Pons (tissue), 1 donor: ENCODE measurements at places on chromosomes 13 and 19.

DNA sequence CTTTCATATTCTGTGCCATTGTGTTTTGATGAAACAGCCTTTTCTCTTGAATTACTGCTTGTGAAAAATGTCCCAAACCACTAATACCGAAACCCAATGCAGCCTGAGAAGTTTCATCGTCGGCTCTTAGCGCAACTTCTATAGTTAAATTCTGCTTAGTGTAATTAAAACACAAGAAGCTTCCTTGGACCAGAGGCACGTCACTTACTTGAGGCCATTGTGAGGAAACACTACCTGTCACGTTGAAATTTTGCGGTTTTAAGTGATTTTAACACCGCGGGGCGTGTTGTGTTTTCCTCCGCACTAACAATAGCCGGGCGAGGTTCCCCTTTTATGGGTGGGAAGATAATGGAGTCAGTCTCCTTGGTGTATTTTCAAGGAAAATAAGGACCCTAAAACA, 70.9 kb downstream of the GGACT start:
- no peak for DNase-seq

DNA sequence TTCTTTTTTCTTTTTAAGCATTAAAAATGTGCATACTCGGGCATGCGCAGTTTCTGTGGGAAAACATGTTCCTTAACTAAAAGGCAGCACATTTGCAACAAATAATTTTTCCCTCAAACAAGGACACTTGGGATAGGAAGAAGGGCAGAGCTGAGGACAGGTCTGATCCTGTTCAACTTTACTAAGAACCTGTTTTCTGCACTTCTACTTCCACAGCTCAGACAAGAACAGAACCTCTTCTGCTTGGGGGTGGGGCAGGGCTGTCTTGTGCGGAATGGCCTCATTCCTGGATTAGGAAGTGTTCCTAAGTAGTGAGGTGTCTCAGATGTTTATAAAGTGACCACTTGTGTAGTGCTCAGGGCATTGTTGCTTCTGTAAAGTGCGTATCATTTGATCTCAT, 18.3 kb downstream of the SAFB start:
- DNase-seq = no peak

DNA sequence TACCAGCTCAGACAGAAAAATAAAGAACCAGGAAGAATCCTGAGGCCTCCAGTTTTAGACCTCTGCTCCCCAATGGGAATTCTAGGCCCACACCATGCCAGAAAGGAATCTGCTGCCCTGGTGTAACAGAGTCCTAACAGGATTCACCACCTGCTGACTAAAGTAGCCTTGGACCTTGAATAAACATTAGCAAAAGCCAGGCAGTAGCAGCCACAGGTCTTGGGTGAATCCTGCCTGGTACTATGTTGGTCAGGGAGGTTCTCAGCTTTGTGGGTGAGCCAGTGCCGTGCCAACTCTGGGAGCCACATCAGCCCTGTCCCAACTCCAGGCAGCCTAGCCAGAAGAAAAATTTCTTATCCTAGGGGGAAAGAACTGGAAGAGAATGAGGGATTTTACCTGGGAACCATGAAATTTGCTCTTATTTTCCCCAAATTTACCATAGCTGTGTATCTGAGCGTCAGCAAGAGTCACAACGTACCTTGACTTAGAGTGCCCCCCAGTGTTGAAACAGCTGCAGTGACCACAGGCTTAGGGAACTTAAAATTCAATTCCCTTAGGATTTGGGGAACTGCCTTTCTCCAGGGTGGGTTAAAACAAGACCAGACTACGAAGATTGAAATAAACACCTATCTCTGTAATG, 1895.6 kb upstream of the PRR20A start:
- DNase-seq = no peak

DNA sequence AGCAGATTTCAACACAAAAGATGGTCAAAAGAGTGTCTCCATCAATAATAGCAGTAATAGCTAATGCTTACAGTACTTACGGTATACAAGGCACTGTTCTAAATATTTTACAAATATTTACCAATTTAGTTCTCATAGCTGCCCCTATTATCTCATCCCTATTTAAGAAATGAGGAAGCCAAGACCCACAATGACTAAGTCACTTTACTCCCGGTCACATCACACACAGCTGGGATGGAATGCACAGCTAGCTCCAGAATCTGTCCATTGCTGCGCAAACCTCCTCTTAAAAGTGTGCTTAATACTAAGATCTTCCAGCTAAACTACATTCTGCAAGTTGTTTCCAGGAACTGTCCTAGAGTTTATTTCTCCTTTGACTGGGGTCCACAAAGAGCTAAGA, 63.4 kb downstream of the RAP2A start:
- no peak for DNase-seq

DNA sequence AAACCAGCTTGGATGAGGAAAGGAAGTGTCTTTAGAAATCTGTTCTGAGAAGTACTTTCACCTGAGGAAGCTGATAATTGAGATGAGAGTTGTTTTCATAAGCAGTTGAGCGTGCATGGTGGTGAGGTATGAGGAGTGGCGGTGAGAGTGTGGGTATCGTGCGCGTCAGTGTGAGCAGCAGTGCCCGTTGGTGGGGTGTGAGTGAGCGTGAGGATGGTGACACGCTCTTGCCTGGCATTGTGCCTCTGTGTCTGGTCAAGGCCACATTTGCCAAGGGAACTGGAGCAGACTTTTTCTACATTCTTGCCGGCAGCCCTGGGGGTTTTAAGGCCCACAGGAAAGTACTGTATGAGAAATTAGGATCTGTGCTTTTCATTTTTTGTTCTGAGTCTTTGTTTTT, 36.5 kb upstream of the TEX29 start:
- no peak for DNase-seq
